Effector memory CD4-positive, alpha-beta T cell (primary cell): ENCODE measurements at places on chromosomes 2 and 18.

GRCh38 chr2:38598200-38598990, 4.3 kb downstream of the HNRNPLL start:
- DNase-seq = no peak

DNA sequence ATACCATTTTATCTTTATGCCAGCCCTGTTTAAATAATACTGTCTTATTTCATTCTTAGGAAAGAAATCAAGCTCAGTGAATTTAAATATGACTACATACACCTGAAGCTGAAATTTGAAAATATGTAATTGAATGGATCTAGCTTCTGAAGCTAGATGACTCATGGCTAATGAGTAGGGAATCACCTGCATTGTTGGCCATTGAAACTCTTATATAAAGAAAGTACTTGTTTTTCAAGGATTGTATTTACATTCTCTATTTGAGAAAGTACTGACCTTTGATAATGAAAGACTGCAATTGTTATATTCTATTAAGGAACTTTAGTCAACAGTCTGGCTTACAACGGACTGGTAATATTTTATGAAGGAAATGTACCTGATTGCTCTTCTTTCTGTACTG, 346.7 kb upstream of the LRATD1 start:
- DNase-seq = no peak

DNA sequence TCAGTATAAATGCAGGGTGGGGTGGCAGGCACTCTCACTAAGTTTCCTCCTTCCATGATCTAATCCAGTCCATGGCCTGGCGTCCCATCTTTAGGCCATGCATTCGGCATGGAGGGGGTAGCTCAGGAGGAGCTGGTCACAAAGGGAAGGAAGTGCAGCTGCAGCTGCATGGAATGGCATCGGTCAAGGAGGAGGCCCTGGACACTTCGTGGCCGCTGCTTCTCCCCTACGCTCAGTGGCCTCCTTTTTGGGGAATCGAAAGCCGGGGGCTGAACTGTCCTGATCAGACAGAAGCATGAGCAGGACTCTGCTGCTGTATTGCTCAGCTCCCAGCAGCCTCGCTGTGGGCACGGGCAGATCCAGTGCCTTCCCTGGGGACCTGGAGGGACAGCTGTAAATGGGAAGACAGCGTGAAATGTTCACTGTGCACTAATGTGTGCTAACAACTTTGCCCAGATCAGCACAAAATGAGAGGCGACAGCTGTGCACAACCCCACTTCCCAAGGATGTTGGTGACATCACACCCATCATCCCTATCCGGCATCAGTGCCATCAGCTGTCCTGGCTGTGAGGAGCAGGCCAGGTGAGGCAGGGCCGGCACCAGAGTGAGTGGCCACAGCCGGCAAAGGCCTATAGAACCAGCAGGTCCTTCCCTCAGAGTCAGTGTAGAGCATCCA, 520.1 kb upstream of the RAB6C start:
- DNase-seq = no peak

DNA sequence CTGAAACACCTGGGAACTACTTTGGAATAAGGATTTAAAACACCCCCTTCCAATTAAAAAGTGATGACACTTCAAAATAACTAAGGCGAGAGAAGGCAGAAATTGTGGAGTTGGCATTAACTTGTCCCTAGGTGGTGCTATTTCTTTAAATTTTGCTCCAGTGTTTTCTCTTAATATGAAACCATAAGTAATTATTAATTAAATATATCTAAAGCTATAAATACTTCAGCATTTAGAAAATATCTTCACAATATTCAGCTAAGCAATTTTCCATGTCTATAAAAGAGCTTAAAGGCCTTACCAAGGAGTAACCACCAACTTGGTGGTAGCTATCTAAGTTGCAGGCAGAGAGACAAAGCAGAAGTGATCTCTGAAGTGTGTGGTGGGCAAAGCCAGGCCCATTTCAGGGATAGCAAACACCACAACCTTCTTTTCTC, 186.8 kb upstream of the PGAP1 start:
- no peak for DNase-seq

GRCh38 chr2:159101755-159102489, 133.5 kb downstream of the TANC1 start:
- DNase-seq = no peak

GRCh38 chr18:62438402-62438801, 84.4 kb upstream of the ZCCHC2 start:
- no peak for DNase-seq

- DNase-seq = no peak
Measured at GRCh38 chr2:216603010-216603883, 30.0 kb upstream of the IGFBP2 start.

DNA sequence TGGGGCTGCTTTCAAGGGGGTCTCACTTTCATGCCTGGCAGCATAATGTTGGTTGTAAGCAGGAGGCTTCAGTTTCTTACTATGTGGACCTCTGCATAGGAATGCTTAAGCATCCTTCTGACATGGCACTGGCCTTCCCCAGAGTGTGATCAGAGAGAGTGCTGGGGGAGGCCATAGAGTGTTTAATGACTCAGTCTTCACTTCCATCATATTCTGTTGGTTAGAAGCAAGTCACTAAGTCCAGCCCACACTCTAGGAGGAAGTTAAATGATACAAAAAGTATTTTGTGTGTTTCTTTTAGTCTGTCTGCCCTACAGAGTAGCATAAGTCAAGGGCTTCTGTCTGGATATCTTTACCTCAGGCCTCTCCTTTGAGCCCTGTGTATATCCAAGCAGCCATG, 64.9 kb downstream of the GALNT1 start:
- DNase-seq = no peak

- DNase-seq = no peak
Measured at GRCh38 chr2:45888167-45888566, 236.7 kb downstream of the PRKCE start.

DNA sequence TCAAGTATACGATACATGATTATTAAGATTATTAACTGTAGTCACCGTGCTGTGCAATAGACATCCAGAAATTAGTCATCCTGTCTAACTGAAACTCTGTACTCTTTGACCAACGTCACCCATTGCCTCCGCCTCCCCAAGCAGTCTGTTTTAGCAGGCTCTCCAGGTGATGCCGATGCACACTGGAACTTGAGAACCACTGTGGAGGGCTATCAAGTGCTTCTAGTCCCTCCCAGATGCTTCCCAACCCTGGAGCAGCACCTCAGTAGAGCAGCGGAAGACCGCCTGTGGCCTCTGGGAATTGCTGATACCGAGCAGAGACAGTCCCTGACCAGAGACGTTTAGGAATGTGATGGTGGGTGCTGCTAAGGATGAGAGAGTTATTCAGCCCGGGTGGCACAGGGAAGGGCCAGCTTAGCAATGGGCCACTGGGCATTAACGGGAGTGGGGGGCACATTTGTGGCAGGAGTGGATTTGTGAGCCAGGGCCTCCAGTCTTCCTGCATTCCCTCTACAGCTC, 50.7 kb downstream of the LIPG start:
- DNase-seq = no peak
